ENCODE measurements at places on chromosomes 4 and X.

DNA sequence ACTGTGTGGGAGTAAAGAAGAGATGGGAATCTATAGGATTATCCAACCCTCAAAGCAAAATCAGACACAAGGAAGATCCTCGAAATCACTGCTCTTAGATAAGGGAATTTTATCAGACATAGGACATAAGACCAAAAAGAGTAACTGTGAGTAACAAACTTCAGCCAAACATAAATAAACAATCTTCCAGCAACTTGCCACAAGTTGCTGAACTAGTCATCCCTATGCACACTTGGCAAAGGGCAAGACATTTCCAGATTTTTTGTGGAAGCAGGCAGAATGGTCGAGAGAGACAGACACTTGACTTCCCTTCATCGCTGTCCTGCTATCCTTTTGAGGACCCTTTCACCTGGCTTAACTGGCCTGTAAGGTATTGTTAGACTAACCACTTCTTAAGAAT, 89.6 kb downstream of the KCNIP4 start:
- no peak for DNase-seq

DNA sequence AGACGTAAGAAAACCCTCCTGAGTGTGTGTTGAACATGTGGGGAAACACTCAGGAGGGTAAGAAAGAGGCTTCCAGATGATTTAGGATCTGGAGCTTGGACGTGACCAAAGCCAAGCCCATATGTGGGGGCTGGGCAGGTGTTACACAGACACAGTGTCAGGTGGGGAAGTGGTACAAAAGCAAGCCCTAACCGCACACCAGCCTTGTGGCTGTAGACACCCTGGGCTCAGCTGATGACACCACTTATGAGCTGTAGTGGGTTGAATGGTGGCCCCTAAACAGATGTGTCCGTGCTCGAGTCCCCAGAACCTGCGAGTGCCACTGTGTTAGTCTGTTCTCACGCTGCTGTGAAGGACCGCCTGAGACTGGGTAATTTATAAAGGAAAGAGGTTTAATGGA, 25.0 kb upstream of the NSG1 start:
- DNase-seq, result no peak

DNA sequence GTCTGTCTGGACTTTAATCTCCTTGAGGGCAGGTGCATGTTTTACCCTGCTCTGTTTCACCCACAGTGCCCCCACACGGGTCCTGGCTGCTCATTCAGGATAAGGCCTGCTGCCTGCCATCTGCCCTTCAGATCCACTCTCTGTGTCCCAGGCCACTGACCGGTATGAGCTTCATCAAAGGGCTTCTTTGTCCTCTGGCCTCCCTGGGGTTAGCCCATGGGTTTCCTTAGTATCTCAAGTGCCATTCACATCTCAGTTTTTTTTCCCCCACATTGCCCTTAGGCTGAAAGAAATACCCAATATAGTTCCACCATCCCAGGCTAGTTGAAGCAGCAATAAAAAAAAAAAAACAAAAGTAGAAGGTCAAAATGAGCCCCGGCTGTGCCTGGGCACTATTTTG, 9.3 kb downstream of the CD99L2 start:
- DNase-seq, result no peak

DNA sequence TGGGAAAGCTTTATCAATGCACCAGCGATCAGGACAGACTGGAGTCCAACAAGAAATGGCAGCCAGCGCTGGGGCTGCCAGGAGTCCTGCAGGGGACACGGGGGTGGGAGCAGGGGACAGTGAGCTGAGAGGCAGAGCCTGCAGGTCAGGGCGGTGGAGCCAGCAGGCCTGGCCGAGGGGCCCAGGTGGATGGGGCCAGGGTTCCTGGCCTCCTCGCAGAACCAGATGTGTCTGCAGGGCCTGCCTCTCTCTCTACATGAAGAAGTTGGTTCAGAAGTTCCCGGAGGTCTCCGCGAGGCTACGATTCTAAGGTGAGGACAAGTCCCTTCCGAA, 63.6 kb downstream of the CPZ start:
- no peak for DNase-seq

- DNase-seq, result no peak
Measured at GRCh38 chrX:100654261-100654660, 10.3 kb downstream of the SRPX2 start.

DNA sequence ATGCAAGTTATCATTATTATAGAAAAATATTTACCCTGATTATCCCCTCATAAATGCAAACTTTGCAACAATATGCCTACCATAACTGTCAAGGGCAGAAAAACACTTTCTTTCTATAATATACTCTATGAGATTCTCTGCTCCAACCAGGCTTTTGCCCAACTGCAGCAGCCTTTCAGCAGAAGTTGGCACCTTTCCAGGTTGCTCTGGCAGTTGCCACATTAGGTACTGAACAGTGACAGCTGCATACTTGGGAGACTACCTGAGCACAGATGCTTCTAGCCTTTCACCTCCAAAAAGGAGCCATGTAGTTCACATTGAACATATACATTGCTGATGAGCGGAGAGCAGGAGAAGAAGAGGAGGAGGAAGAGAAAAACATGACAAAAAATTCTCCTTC, 69.5 kb upstream of the BRWD3 start:
- no peak for DNase-seq

DNA sequence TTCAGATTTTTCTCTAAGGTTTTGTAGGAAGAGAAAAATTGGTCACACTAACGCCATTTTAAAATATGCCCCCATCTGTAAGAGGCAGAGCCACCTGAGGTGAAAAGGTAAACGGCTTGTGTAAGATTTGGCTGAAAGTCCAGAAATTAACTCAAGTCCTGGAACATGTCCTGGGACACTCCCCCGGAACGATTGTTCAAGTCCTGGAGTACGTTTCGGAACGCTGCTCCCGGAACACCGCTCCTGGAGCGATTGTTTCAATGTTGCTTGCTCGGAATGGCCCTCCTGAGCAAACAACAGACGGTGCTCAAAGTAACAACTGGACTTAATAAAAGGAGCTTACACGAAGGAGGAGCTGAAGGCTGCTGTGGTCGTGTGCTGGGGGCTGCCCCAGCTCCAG, 796.5 kb upstream of the SLIT2 start:
- no peak for DNase-seq

GRCh38 chr4:99462875-99463464, 27.8 kb upstream of the ADH7 start:
- peak; percentile 27 for DNase-seq

GRCh38 chr4:118158763-118159375, 124.6 kb downstream of the NDST3 start:
- no peak for DNase-seq

DNA sequence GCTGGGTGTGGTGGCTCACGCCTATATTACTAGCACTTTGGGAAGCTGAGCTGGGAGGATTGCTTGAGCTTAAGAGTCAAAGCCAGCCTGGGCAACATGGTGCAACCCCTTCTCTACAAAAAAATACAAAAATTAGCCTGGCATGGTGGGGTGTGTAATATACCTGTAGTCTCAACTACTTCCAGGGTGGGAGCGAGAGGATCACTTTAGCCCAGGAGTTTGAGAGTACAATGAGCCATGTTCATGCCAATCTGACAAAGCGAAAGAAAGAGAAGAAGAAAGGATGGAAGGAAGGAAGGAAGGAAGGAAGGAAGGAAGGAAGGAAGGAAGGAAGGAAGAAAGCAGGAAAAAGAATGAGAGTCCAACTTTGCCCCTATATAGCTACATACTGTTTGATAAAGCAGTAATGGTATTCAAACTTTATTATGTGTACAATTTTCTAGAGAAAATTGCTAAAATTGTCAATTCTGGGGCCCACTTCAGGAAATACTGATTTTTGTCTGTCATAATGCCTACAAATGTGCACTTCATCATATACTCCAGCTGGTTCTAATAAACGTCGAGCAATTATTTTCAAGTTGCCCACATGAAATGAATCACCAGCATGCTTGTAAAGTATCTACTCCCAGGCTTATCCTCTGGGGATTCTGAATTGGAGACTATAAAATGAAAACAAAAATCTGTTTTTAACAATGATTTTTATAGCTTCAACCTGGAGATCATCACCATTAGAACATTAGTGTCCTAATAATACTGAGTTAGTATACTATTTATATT, 132.3 kb downstream of the NDST4 start:
- DNase-seq, result no peak

GRCh38 chr4:81454948-81455347, 16.8 kb downstream of the RASGEF1B start:
- no peak for DNase-seq

DNA sequence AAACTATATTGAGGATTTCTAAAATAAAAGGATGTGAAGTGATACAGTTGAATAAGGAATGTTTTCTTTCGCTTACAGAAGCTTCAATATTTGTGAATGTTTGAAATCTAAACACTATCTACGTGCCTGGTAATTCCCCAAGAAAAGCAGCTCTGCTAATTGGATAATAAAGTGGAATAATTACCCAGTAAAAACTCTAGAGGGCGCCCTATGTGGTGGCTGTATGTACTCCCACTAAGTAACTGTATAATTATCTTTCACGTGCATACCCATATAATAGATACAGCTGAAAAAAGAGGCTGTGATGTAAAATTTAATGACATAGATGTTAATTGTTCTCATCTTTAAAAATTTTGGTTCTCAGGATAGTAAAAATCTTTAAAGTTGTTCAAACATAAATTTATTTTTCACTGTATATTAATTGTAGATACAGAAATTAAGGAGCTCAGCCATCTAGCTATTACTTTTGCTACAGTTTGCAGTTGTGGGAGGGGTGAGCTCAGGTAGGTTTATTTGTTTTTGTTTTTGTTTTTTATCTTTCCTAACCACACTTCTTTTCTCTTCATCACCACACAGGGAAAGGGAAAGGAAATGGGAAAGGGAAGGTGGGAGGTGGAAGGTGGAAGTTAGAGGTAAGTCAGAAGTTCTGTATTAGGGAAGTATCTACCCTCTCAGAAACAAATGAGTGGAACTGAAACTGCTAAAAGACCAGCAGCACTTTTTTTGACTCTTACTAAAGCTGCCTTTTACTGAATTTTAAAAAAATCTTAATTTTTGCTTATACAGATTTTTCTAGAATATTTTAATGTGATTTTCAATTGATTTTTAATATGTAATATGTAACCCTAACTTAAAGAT, 151.7 kb upstream of the RPS6KA6 start:
- DNase-seq, result no peak

DNA sequence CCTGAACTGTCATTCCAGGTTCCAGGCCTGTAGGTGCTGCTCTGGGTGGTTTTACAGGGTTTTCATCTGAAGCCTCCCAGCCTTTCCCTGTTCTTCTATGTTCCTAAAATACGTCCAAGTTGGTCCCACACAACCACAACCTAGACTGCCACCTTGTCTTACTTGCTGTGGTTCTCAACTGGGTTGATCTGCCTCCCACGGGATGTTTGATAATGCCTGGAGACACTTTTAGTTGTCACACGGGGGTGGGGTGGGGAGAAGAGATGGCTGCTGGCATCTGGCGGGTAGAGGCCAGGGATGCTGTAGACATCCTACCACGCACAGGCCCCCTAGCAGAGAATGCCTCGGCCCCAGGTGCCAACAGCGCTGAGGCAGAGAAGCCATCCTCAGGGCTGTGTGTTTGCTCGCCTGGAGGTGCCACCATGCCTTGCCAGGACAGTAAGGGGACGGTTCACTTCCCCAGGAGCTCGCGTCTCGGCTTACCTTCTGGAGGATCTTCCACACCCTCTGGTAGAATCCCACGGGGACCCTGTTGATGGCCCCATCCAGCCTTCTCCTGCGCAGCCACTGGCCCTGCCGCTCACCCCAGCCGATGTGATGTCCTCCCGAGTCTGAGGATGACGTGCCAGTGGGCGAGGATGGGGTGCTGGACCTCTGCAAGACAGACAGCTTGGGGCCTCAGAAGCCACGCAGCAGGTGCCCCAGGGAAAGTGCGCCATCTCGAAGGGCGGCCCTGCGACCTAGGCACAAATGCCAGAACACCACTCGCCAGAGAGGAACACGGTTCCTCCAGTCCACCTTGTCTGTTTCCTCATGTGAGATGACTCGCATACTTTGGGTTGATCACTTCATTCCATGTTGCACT, 87.0 kb downstream of the PHKA2 start:
- DNase-seq, result no peak

GRCh38 chr4:164779811-164780216, 25.9 kb downstream of the SMIM31 start:
- DNase-seq, result no peak

- no peak for DNase-seq
Measured at GRCh38 chrX:39764441-39764914, 333.3 kb downstream of the BCOR start.

GRCh38 chrX:40243755-40244515, 146.2 kb upstream of the BCOR start:
- no peak for DNase-seq

- no peak for DNase-seq
Measured at GRCh38 chr4:30714408-30715031, 5.6 kb upstream of the PCDH7 start.

- no peak for DNase-seq
Measured at GRCh38 chr4:145709843-145710242, 29.9 kb downstream of the C4orf51 start.

- DNase-seq, result no peak
Measured at GRCh38 chr4:72602396-72603376, 33.7 kb upstream of the ADAMTS3 start.

DNA sequence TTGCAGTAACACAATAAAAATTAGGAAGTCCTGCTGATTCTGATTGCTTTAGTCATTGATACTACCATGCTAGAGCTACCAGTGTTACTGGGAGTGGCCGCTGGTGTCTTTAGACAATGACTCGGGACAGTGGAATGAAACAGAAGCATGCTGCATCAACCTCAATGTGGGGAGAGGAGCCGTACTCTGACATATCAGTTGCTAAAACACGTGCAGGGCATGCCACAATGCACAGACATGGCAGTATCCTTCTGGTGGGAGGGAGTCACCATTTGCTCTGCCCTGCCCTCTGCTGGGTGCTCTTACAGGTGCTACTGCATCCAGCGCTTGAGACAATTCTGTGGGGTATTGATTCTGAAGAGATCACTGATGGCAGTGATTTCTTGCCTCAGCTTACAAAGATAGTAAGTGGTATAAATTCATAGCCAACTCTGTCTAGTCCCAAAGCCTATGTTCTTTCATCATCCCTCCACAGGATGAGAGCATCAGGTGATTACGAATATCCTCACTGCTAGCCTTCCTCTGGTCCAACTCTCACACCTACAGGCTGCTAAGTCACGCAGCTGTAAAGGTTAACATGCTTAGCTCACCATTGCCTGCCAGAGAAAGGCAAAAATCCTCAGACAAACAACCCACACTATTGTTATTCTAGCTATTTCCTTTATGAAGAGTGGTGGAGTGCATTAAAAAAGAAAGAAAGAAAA, 43.7 kb downstream of the NSG1 start:
- no peak for DNase-seq

- DNase-seq, result no peak
Measured at GRCh38 chr4:87375719-87376291, 15.2 kb downstream of the HSD17B11 start.

- DNase-seq, result no peak
Measured at GRCh38 chrX:107123750-107124149, 5.1 kb upstream of the RBM41 start.

DNA sequence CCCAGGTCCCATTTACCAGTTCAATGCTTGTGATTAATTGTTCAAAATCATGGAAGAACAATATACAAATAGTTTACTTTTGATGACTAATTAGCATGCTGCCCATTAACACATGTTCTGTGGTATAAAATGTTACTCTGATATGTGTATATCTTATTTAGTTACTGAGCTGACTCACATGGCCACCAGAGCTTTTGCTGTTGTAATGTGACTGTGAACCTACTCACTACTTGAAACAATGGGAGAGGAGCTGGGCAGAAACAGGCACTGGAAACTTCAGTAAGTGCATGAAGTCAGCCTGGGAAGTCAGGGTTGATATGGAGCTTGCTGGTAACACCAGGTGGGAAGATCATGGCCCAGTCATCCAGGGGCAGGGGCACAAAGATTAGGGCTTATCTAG, 72.7 kb upstream of the MAD2L1 start:
- DNase-seq, result no peak
